ENCODE measurements at places on chromosomes 6 and 20.

GRCh38 chr20:62744741-62745191, 36.1 kb downstream of the NTSR1 start:
- DNase-seq, result no peak

- no peak for DNase-seq
These were observed 5.5 kb upstream of the OOEP start for GRCh38 chr6:73375216-73375615.

DNA sequence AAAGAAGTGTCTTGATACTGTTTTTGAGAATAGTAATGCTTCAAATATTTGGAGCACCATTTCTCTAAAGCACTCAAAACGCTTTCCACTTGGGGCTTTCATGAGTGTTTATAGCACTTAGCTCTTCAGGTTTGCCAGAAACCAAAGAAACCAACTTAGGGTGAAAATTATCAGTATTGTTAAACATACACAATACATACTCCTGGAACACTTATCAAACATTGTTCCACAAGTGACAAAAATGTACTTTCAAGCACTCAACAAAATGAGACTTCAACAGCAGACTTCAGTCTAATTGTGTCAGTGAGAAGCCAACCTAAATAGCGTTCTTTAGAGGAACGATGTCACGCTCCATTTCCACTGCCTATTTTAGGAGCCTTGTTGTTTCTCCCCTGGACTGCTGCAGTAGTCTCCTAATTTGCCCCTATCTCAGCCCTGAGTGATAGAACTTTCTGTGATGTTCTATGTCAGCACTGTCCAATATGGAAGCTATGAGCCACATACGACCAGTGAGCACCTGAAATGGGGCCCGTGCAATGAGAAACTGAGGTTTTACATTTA, 461.3 kb downstream of the KIF16B start:
- DNase-seq, result no peak

DNA sequence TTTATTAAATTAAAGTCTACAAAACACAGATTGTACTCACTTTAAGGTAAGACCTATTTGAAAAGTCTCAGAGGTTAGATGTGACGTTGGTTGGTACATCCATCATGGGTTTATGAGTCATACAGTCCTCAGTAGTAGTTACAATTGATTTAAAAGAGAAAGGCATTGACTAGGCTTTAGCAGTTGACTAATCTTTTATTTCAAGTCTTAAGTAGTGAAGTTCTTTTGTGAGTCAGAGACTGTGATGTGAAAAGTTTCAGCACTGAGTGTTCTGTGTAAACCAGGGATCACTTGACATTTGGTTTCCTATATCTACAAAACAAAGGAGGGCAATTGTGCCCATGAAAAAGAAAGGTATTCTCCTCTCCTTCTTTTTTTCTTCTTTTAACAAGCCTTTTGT, 221.3 kb downstream of the GRIK2 start:
- no peak for DNase-seq

GRCh38 chr6:50381099-50381415, 331.3 kb upstream of the DEFB112 start:
- no peak for DNase-seq

- DNase-seq, result no peak
These were observed 363.0 kb upstream of the SOX4 start for GRCh38 chr6:21230536-21230935.

- DNase-seq, result peak; percentile 15
These were observed 46.7 kb upstream of the MOCS1 start for GRCh38 chr6:39980839-39981580.

GRCh38 chr20:29299811-29300578, 1957.5 kb upstream of the DEFB115 start:
- DNase-seq, result no peak

- DNase-seq, result no peak
These were observed 18.9 kb upstream of the ADGRF5 start for GRCh38 chr6:46940433-46941226.

- DNase-seq, result no peak
These were observed 105.8 kb upstream of the RIPOR2 start for GRCh38 chr6:25041485-25042035.

- peak; percentile 71 for DNase-seq
These were observed 3.8 kb downstream of the DIDO1 start for GRCh38 chr20:62922451-62922921.

DNA sequence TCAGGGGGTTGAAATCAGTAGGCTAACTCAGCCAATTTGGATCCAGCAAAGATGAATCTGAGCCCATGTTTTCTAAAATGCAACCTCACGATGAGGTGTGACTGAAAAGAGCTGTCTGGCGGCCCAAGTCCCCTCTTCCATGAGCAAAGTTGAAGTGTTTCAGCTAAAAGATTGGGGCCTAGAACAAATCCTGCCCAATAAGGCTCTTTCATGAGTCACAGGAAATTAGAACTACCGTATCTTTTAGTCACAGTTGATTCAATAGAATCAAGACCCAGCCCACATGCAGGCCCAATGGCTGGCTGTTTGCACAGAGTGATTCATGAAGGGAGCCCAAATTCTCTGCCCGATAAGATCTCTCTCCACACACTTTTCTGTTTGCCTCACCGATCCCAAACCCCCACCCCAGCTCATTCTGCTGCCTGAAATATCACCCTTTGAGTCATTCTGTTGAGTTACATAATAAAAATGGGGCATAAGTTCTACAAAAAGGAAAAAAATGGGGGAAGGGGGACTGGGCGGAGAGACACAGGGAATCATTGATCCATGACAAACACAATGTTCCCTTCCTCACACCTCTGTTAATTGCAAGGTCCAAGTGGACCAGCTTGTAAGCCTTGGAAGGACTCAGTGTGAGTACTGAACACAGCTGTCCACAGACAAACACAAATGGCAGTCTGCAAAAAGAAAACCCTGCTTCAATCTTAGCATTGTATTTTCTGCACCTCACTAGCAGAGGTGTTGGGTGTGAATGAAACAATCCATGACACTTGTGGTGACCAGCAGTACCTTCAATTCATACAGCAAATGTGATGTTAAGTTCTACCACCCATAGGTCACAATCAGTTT, 13.8 kb downstream of the FOXQ1 start:
- no peak for DNase-seq

DNA sequence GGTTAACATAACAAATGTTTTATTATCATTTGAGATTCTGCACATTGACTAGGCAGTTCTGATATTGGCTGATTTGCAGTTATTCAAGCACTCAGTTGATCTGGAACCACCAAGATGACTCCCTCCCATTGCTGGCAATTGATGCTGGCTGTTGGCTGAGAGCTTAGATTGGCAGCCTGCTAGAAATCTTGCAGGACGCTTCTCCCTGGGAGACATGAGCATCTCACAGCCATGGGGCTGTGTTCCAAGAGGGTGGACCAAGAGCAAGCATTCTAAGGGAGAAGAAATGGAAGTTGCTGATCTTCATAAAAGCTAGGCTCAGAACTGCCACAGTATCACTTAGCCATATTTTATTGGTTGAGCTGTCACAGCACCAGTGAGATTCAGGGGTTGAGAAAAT, 233.4 kb upstream of the ID4 start:
- DNase-seq, result no peak
